ENCODE measurements at places on chromosomes 4 and X.

GRCh38 chrX:31233941-31234496, 162.2 kb upstream of the FTHL17 start:
- no peak for DNase-seq

DNA sequence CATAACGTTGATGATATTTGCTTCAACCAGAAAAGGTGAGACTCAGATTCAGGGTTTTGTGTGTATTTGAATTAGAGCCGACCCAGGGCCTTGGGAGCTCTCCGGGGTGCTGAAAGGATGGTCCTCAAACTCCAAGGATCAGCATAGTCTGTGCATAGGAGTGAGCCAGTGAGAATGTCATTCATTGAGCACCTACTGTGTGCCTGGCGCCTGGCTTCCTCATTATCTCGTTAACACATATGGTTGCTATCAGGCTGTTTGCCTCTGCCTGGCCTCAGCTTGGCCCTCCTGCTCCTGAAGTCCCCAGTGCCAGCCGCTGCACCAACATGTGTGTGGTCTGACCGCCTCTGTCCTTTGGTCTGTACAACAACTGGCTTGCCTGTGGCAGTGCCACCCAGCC, 25.1 kb upstream of the JAKMIP1 start:
- no peak for DNase-seq

- DNase-seq = no peak
Observed at GRCh38 chr4:54941994-54942552, 183.3 kb downstream of the KDR start.

- DNase-seq = no peak
Observed at GRCh38 chr4:118190903-118191302, 156.6 kb downstream of the NDST3 start.
